Activated CD4-positive, alpha-beta T cell treated with anti-CD3 and anti-CD28 coated beads, Interleukin-2, Interleukin-6, amounts not matched to agents 100 ng/mL and 50 ng/mL, durations not matched to agents 16 hours and 8 hours (primary cell): ENCODE measurements at places on chromosomes 6 and 20.

DNA sequence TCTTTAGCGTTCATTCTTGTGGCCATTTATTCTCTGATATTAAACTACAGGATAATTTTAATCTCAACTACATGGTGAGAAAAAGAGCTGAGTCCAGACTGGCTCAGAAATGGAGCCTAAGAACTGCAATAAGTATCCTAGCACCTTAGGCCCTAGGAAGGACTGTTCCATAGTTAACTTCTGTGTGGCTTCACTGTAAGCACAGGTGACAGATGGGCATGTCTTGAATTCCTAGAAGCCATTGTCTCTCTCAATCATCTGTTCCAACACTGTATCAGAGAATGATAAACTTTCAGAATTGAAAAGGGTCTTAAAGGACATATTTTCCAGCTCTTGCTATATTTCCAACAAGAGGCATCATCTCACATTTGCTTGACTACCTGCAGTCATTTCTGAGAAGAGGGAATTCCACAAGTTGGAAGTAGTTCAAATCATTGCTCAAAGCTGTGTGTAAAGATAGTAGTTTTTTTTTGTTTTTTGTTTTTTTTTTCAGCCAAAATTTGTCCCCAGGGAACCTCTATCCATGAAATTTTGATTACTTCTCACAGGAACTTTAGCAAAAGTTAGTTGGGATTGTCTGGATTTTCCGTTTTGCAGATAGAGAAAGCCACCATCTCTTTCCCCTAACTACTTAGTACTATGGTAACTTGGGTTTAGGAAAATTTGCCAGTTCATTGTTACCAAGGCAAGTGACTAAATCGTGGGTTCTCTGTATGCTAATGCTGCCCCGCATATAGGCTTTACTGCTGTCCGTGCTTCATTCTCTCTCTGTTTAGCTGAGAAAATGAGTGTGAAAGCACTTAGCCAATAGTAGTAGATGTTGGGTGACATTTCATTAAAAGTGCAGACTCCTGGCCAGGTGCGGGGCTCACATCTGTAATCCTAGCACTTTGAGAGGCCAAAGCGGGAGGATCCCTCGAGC, 47.2 kb downstream of the KCNS1 start:
- DNase-seq, result no peak

DNA sequence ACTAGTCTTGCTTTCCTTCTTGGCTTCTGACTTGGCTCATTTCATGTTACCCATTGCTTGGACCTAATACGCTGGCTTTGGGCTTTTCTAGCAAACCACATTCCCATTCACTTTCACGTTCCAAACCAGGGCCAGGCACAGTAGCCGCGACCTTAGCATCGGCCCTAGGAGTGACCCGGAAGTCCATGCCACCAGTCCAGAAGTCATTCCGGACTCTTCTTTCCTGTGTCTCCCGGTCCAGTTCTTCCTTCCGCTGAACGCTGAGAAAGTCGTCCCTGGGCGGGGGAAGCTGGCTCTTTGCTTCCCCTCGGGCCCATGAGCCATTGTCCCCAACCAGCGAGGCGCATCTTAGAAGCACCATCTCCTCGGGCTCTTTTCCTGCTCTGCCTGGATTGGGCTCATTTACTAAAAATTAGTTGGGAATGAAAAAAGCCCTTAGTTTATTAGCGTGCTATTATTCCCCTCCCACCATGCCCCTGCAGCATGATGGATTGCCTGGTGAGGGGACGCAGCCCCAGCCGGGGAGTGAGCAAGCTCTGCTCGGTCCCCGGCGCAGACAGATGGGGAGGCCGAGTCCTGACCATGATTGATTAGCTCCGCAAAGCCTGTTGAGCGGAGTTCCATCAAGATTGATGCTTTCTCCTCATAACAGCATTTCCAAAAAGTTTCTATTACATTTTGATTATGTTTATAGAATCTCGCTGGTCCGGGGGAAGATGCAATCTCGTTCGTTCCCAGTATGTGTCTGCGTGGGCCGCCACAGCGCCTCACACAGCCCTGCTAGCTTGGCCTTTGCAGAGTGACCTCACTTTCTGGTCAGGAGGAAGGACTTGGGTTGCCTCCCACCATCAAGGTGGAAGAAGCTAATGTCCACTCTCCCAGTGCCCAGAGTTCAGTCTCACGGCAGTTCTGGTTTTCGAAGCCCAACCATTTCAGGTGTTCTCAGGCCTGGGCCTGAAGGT, 115.1 kb upstream of the TOP1 start:
- no peak for DNase-seq

DNA sequence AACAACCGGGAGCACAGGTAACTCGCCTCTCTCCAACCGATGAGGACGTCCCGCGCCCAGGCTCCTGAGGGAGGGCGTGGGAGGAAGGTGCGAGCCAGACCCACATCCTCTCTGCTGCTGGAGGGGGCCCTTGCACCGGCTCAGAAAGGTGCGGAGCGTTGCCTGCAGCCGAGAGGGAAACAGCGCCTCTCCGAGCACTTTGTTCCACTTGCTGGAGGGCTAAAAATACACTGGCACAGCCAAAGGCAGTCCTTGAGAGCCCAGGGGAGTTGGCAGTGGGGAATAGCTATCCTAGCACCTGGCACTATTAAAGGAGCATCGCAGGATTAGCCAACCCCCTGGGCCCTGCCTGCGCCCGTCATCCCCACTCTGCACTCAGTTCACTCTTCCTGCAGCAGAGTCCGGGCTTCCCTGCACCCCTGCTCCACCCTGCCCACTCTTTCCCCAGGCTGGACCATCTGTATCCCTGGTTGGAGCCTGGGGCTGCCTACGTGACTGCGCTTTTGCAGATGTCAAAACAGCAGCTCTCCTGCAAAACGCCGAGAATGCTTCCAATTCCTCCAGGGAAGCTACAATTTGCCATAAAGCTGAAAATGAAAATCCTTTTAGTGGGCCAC, 108.9 kb downstream of the SNX5 start:
- peak; percentile 18 for DNase-seq

GRCh38 chr20:57566803-57567459, 6.0 kb downstream of the PCK1 start:
- DNase-seq, result no peak

GRCh38 chr6:136539967-136540652, 10.1 kb downstream of the MAP7 start:
- DNase-seq, result no peak

- no peak for DNase-seq
These were observed 323.8 kb upstream of the JARID2 start for GRCh38 chr6:14921878-14922671.

DNA sequence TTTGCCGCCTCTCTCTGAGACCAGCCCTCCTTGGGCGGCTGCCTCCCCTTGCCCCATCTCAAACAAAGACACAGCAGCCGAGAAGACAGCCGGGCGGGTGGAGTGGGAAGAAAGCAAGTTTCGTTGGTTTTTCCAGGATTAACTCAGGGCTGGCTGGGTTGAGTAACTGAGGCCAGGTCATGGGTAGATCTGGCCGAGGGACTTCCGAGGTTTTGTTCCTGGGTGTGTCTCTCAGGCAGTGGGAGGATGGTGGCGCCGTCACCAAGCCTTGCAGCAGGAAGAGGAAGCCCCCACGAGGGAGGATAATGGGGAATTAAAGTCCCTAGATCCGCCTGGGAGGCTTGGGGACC, 167.2 kb downstream of the TTLL2 start:
- DNase-seq, result no peak

DNA sequence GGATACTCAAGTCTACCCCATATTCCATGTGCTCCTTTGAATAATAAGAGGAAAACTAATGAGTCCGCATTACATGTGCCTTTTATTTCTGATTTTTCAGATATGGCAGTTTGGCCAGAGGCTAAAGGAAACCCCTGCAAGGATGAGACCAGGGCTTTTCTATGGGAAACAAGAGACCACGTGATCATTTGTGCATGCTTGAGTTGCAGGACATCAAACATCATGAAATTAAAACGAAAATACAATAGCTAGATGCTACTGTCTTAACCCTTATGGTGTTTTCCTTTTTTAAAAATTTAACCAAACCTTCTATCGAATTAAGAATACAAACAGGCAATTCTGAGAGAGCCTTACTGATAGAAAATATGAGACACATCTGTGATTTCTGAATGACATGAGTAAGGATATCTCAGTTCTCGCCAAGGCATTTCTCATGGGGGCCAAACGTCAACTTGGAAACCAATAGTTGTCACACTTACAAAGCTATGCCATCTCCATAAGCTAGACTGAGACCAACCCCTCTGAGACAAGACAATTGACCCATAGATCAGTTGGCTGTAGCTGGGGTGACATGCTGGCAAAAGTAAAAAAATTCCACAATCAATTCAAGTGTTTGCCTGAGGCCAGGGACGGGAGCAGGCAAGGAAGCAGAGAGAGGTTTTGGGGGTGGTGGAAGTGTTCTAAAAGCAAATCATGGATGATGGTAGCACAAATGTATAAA, 52.8 kb downstream of the RIPOR2 start:
- DNase-seq, result peak; percentile 31

GRCh38 chr20:47258745-47259695, 97.5 kb downstream of the ZMYND8 start:
- no peak for DNase-seq

DNA sequence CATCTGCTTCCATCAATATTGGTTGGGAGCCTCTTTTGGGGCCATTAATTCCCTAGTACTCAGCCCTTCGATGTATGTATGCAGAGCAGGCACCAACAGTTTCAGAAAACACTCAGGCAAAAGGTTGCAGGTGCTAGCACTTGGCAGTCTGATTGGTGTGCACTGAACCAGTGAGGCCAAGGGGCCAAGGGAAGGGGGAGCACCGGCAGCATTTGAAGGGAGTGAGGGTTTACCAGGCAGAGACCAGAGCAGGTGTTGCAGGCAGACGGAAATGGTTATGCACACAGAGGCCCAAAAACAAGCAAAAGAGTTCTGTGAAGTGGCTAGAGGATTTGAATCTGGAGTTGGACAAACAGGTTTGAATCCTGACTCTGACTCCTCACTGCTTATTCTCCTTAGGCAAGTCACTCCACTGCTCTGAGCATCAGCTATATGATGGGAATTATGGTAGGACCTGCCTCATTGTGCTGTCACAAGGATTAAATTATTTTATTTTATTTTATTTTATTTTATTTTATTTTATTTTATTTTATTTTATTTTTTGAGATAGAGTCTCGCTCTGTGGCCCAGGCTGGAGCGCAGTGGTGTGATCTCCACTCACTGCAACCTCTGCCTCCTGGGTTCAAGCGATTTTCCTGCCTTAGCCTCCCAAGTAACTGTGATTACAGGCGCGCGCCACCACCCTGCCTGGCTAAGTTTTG, 58.1 kb upstream of the SHLD1 start:
- no peak for DNase-seq

DNA sequence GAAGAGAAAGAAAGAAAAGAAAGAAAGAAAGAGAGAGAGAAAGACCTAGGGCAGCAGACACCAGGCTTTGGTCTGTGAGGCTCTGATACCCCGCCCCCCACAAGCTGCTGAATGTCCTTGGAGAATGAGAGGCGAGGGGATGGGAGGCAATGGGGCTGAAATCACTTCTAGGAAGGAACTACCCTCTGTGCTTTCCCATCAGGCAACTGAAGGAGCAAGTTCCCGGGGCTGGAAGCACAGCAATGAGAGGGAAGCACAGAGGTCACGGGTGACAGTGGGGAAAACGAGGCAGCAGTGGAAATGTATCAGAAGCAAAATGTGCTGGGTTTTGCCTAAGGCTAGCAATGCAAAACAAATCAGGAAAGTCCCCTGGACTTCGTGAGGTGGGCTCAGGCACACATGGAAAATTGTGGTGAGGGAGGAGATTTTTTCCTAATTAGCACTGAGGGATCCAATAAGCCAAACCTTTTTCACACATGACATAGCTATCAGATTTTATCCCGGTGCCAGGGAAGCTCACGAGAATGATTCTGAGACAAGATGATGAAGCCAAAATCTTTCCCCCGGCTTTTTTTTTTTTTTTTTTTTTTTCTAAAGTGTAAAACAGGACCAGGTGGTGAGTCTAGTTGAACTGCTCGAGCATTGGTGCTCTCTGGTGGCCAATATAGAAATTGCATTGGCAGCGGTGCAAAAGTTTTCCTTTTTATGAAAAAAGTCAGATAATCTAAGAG, 16.8 kb upstream of the ARFGEF2 start:
- DNase-seq, result peak; percentile 81

DNA sequence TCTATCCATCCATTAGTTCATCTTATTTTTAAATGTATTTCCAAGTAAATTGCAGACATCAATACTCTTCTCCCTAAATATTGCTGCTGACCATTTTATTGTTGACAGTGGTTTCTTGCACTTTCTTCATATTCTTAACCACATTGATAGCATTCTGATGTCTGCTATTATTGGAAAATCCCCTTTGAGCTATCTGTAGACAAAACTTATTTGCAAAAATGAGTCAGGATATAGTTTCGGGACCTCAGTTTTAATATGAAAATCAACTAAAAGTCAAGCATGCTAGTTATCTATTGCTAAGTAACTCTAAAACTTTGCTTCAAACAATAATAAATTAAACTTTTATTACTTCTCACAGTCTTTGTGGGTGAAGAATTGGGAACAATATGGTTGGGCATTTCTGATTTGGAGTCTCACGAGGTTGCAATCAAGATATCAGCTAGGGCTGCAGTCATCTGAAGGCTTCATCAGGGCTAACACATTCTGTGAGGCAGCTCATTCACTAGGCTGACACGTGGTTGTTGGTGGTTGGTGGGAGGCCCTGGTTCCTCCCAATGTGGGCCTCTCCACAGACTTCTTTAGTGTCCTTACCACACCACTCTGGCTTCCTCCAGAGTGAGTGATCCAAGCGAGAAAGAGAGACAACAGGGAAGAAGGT, 32.7 kb downstream of the CD109 start:
- peak; percentile 90 for DNase-seq

GRCh38 chr6:128981716-128982115, 98.8 kb downstream of the LAMA2 start:
- DNase-seq, result no peak

DNA sequence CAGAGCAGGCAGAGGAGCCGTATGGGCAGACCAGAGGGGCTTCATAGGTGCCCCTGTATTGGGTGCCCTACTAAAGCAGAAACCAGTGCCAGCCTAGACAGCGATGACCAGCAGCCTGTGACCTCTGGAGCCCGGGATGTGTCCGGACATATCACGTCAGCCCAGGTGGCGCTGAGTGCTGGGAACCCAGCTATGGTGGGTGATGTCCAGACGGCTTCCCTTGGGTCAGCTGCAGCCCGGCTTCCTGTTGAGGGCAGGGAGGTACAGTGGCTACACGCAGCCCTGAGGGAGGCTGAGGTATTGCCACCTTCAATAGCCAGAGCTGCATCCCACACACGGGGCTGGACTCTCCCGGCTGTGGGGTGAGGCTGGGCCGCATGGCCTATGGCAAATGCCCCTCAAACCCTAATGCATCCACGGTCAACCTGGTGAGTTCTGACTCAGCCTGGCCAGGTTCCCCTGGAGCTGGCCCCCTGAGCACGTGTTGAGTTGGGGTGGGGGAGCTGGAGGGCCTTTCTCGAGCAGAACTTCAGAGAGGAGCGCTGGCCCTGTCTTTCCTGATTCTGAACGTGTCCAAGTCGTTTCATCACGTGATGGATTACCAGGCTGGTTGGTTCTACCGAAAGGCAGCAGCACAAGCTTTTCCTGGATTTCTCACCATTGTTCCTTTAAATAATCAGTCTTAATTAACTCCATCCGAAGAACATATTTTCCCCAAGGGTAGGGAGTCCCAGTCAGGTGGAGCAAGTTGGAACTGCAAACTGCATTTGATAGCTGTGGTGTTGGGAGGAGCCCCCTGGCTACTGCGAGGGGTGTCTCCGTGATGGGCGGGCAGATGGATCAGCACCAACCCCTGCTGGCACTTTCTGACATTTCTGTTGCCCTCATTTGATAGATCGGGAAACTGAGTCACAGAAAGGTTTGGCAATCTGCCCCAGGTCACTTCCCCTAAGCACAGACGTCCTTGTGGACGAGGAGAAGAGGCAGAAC, 7.1 kb upstream of the MYT1 start:
- DNase-seq, result no peak
